Stimulated activated CD4-positive, alpha-beta T cell treated with anti-CD3 and anti-CD28 coated beads, TNF-alpha, amount 100 ng/mL, for 24 hours (primary cell): ENCODE measurements at places on chromosomes 1 and 21.

DNA sequence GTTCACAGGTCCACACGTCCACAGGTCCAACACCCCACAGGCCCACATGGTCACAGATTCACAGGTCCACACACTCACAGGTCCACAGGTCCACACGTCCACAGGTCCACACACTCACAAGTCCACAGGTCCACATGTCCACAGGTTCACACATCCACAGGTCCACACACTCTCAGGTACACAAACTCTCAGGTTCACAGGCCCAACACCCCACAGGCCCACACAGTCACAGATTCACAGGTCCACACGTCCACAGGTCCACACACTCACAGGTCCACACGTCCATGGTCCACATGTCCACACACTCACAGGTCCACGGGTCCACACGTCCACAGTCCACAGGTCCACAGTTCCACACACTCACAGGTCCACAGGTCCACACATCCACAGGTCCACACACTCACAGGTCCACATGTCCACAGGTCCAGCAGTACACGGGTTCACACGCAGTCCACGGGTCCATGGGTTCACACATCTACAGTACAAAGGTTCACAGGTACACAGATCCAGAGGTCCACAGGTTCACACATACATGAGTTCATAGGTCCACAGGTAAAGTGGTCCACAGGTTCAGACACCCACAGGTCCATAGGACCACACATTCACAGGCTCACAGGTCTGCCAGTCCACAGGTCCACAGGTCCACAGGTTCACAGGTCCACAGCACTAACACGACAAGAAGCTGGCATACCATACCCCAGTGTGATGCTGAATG, 39.3 kb upstream of the COL6A2 start:
- no peak for DNase-seq

- DNase-seq: no peak
Measured at GRCh38 chr1:244271691-244272308, 179.9 kb downstream of the ADSS2 start.

DNA sequence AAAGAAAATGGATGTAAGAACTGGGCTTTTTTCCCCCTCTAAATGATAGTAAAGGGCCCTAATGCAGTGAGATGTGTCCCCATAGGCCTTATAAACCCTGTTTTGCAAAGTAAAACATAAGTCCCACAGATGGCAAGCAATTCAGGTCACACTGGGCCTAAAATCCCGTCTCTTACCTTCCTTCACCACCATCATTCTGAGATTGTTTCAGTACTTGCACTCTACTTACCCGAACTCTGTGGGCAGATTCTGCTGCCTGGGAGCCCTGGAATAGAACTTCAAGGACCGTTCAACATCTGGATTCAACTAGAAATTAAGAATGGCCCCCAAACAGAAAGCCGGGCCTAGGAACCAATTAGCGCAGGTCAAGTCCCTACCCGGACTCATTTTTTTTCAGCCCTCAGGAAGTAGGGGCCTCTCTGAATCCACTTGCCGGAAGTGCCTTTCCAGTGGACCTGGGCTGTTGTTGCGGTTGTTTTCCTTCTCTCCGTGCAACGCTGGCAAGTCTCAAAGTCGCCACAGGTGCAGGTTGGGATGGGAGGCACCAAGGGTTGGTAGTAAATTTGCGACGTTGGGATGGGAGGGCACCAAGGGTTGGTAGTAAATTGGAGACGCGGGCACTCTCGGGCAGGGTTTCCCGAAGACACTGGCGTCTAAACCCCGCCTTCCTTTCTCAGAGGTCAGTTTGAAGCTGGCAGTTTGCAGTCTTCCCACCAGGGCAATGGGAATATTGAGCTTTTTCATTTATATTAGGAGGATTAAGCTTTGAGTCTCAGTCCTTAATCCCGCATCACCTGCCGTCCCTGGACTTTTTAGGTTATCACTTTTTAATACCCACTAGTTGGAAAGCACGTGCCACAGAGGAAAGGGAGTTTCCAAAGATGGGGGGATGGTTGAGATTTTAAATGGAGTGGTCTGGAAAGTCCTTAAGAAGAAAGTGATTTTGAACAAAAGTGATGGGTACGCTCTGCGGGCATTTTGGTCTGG, at the start of gene TMEM69:
Gene TMEM69, plus strand, starts transcription at position 428 of the 987 bp plus-strand sequence. CDS start 2,888 bp downstream, outside the sequence.
- peak; percentile 71 for DNase-seq

DNA sequence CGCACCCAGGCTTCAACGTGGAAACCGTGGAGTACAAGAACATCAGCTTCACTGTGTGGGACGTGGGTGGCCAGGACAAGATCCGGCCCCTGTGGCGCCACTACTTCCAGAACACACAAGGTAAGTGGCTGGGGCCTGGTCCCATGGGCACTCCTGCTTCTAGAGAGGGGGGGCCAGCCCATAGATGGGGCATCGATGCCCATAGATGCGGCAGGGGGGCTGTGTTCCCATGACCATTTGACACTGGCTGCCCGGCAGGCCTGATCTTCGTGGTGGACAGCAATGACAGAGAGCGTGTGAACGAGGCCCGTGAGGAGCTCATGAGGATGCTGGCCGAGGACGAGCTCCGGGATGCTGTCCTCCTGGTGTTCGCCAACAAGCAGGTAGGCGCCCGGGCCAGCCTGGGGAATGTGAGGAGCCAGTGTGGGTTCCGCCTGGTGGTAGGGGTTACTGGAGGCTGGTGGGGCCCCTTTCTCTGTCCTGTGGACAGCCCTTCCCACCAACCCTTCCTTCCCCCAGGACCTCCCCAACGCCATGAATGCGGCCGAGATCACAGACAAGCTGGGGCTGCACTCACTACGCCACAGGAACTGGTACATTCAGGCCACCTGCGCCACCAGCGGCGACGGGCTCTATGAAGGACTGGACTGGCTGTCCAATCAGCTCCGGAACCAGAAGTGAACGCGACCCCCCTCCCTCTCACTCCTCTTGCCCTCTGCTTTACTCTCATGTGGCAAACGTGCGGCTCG, 5.6 kb downstream of the C1orf35 start:
- no peak for DNase-seq

DNA sequence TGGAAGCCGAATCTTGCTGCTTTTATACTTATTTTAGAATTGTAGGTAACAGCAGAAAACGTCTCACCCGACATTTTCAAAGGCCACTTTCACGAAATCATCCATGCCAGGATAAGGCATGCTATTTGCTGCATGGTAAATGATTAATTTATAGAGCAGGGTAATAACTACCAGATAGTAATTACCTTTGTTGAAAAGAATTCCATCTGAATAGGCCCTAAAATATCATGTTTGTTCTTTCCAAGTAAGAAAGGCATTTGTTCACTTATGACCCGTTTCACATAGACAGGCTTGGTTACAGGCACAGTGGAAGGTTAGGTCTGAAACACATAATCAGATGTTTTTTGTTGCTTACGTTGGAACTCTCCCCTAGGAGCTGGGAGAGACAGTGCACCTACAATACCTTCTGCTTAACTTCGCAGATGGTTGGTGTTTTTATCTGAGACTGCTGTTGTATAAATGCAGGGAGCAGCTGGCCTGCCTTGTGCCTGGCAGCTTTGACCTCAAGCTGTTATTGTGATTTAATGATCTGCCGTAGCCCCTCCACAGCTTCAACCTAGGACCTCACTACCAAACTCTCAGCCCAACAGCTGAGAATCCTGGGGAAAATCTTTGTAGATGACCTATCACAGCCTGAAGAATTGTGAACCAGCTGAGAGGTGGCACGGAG, 1.6 kb downstream of the SLC44A3 start:
- DNase-seq: no peak

DNA sequence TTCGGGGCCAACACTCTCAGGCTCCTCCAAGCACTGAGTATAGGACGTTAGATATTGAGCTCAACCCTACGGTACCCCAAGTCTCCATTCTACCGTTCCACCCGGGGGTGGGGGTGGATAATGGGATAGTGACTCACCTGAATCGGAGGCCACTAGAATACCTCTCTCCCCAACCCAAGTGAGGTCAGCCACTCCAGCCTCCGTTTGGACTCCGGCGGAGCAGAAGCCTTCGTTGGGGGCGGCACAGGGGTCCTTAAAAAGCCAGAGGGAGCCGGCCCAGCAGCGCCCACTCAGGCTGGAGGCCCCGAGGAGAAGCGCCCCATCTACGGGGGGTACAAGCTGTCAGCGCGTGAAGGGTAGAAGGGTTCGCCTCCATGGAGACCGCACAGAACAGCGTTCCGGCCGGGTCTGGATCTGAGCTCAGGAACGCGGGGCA, 556 bp downstream of the WDR77 start:
- peak; percentile 4 for DNase-seq

DNA sequence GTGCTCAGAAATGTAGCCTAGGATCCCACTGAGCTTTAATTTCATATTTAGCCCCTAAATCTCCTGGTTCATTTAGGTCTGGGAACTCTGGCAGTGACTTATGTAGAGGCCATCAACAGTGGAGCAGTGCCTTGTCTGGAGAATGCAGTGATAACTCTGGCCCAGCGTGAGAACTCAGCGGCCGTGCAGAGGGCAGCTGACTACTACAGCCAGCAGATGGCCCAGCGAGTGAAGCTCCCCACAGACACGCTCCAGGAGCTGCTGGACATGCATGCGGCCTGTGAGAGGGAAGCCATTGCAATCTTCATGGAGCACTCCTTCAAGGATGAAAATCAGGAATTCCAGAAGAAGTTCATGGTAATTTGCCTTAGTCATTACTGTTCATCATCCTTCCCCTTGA, 17.8 kb downstream of the GBP6 start:
- no peak for DNase-seq

GRCh38 chr1:244352156-244352830, 99.4 kb downstream of the ADSS2 start:
- no peak for DNase-seq

- no peak for DNase-seq
Measured at GRCh38 chr1:55197099-55197498, 18.1 kb downstream of the USP24 start.

- DNase-seq: no peak
Measured at GRCh38 chr1:1427820-1428148, 6.7 kb upstream of the ANKRD65 start.

DNA sequence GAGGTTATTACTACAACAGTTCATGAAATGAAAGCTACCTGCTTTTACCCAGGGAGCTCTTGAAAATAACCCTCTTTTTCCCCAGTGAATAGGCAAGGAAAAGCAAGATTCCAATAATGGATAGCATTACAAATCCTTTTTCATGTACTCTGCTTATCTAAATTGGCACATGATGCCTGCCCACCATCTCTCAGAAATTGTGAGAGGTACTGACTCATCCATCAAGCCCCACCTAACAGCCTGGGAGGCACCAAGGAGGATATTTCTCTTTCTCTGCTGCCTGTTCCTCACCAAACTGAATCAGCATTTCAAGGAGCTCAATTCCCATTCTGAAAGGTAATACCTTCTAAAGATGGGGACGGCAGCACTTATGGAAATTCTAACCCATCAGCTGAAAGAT, 34.4 kb downstream of the PALMD start:
- DNase-seq: no peak

GRCh38 chr21:34813266-34813894, 144.6 kb downstream of the CLIC6 start:
- DNase-seq: no peak

GRCh38 chr1:204673909-204674649, 11.5 kb downstream of the LRRN2 start:
- no peak for DNase-seq

DNA sequence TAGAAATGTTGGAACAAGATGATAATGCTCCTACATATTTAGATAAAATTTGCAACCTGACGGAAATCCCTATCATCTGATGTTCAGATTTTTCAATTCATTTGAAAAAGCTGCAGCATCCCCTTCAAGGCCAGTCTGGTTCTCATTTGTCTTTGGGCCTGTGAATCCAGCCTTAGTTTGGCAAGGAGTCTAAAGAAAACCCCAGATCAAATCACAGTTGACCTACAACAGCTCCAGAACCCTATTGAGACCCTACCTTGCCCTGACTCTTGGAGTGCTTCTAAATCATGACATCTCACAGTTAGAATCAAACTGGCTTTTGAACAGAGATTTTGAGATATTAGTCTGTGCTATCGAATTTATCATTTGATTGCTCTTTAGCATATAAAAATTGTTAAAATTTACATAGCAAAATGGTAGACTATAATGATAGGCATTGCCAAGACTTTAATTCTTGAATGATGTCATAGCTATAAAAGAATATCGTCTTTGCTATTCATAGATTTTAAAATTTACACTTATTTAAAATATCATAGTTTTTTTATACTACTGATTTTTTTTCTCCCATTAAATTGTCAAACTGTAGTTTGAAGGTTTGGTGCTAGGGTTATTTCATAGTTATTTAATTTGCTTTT, 2.2 kb downstream of the PPP2R5A start:
- no peak for DNase-seq

DNA sequence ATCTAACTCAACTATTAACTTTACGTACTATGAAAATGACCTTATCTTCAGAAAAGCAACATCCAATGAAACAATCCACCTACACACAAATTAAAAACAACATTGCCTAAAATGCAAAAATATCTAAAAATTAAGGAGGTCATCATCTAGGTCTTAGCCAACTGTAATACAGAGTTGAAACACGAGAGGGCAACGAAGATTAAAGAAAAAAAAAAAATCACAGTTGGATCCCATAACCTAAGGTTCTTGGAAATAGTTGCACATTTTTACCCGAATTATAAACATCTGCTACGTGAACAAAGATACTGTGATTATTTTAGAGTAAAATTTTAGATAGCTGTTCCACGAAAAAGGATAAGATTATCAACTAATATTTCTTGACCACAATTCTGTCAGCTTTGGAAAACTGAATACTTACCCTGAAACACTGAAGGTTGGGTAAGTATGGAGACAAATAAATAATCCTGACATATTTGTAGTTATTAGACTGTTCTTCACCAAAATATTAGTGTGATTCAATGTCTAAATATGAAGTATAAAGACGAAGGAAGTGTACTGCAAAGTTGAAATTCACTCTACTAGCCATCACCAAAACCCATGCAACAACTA, 88.0 kb upstream of the AK4 start:
- no peak for DNase-seq

DNA sequence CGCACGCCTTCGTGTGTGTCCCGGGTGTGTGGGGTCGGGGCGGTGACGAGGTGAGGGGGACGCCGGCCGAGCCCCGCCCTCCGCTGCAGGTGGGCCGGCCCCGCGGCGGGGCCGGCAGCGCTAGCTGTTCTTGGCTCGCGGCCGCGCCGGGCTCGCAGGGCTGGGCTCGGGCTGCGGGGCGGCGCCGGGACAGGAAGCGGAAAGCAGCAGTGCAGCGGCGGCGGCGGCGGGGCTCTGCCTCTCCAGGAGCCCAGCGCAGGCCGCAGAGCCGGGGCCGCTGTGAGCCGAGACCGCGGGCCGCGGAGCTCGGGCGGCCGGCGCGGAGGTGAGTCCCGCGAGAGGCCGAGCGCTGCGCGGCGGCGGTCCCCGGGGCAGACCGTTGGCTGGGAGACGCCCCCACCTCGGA, at the start of gene VANGL1:
Gene VANGL1, plus strand, starts transcription at position 209 of the 406 bp plus-strand sequence. CDS start 9,444 bp downstream, outside the sequence.
- DNase-seq: no peak

DNA sequence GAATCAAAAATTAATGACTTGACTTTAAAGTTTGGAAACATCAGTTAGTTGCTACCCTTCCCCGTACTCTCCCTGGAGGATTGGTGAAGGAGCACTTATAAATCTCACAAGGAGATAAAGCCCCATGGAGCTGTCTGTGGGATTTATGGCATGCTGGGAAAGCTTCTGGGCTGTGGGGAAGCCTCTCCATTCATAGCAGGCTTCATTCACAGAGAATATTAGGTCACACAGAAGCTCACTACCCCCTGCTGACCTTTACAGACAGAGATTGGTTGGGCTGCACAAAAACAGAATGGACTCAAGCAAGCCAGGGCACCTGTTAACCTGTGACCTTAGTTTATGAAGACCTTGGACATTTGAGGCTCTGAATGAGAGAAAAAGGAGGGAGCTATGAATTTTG, 32.1 kb downstream of the RGL1 start:
- no peak for DNase-seq
